Effector CD4-positive, alpha-beta T cell (primary cell): ENCODE measurements at places on chromosomes 7 and 10.
A peak's percentile ranks its signal among the peaks of the same experiment; 100 is the strongest.

- DNase-seq: no peak
Observed at GRCh38 chr7:38020121-38020785, 99.8 kb downstream of the EPDR1 start.

- DNase-seq: no peak
Observed at GRCh38 chr10:47113907-47114500, 186.0 kb upstream of the GDF10 start.

- DNase-seq: no peak
Observed at GRCh38 chr7:114835861-114836260, 86.0 kb upstream of the MDFIC start.

GRCh38 chr10:127374901-127375300, 174.2 kb upstream of the NPS start:
- no peak for DNase-seq

GRCh38 chr10:78316451-78316931, 282.8 kb downstream of the RPS24 start:
- DNase-seq: no peak

DNA sequence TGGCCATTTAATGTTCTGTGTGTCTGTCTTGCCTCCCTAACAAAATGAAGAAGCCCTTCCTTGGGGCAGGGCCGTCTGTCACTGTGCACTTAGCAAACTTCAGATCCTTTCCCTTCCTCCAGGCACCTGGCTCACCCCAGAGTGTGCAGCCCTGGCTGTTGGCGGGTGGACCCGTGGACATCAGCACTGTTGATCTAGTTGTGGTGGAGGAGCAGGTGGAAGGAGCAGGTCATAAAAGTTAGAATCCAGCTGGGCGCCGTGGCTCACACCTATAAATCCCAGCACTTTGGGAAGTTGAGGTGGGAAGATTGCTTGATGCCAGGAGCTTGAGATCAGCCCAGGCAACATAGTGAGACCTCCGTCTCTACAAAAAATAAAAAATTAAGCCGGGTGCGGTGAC, 12.7 kb downstream of the RAB19 start:
- DNase-seq: no peak

DNA sequence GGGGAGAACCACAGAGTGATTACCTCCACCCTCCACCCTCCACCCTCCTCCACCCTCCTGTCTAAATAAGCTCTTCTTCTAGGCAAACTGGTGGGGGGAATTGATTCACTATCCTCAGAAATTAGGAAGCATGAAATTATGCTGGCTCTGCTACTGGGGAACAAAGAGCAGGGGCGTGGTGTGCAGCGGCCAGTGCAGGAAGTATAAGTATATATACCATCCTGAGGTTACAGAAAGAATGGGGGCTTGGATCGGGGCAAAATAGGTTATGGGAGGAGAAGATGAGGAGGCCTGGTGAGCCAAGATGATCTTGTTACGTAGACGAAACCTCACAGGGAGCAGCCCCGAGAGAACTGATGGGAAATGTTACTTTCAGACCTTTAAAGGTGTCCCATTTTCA, 49.1 kb downstream of the SYPL1 start:
- DNase-seq: no peak

DNA sequence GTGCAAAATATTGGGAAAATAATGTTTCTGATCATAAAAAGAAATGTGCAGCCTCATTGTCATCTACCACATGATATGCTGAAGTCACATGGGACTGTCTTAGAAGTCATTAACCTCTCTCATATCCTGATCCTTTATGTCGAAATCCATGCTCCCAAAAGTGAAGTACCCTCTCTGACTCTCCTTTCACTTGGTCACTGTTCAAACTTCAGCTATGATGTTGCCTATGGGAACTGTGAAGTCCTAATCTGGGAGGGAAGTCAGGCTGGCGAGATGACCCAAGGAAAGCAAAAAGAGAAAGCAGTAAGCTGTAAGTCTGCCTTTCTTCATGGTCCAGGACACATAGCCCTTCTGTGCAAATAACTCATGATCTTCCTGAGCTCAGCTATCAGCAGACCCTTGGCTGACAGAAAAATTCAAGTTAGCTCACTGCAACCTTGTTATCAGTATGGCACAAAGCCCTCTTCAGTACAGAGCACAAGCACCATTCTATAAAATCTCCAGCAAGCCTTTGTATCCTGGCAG, 29.5 kb downstream of the WASL start:
- DNase-seq: no peak

DNA sequence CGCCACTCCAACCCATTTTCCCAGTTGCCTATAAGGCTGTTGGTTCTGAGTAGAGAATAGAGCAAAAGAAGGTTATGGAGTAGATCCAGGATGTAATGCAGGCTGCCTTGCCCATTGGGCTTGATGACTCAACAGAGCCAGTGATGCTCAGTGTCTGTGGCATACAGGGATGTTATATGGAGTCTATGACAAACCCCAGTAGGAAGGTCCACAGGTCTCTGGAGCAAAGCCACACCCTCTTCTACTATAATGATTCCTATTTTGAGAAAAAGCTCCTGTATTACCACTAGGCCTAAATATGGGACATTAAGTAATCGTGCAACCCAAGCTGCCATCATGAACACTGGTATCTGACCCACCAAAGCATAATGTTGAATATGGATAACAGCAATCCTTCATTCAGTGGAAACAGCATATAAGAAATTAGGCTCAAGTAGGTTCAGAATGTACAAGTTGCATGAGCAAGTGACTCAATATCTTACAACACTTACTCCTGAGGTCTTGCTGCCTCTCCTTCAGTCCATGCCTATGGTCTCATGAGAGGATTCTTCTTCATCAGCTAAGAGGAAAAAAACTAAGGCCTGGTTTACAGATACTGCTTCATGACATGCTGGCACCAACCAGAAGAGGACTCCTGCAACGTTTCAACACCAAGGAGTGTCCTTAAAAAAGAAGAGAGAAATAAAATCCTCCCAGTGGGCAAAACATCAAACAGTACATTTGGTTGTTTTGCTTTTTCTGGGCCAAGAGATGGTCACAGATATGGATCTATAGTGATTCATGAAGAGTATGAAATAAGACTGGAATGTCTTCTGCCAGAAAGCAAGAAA, 14.8 kb upstream of the FHIP2A start:
- no peak for DNase-seq

DNA sequence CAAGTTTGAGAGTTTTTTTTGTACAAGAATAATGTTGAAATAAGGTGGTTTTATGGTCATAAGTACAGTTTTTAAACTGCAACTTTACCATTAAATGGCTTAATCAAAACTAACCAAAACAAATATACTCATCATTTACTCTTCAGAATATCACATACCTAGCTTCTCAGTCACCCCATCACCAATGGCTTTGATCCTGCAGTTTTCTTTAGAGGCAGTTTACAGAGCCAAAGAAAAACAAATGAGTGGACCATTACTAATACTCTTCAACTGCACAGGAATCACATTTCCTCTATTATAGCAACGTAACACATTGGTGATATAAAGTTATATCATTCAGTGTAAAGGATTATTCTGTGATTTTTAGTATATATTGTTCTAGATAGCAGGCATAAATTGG, 576.1 kb upstream of the LRRTM3 start:
- DNase-seq: no peak

DNA sequence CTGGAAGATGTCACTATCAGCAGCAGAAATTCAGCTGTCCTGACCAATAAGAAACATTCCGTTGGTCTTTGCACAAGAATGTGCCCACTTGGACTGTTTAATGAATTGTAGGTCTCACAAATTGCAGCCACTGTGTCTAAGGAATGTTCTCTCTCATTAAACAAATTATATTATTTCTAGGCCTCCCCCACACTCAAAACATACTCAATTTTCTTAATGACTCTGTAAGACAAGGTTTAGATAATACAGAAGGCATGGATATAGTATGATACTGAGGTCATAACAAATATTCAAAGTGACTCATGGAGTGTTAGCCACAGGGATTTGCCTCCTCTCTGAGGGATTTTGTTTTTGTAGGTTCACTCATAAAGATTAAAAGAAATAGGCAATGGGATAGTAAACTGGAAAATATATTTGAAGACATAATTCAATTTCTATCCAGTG, 197.5 kb downstream of the PTN start:
- no peak for DNase-seq

- no peak for DNase-seq
Observed at GRCh38 chr10:88026031-88026430, 162.6 kb downstream of the PTEN start.

DNA sequence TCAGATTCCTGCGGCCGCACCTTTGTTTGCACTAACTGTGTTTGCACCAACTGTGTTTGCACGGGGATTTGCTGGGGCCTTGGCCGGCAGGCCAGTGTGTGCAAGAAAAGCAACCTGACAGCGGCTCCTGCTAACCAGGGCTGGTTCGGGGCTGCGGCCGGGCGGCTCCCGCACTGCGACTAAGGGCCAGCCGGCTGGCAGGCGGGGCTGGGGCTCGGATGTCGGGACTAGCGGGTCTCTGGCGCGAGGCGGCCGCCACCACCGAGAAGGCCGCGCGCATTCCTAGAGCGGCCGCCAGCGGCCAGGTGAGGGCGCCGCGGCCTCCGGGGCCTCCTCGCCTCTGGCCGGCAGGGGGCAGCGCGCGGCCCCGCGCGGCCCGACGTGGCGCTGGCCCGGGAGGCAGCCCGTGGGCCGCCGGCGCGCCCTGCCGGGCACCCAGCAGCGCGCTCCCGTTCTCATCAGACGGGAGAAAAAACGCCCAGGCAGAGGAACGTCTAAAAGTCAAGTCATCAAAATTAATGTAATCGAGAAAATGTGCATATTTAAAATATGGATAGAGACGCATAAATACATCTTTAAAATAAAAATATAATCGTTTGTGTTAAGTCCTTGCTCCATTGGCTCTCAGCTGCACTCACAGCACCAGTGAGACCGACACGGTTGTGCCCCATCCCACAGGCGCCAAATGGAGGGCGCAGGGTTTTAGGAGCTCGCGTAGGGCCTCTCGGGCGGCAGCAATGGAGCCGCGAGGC, 38.5 kb downstream of the ZNF777 start:
- DNase-seq: peak; percentile 58

DNA sequence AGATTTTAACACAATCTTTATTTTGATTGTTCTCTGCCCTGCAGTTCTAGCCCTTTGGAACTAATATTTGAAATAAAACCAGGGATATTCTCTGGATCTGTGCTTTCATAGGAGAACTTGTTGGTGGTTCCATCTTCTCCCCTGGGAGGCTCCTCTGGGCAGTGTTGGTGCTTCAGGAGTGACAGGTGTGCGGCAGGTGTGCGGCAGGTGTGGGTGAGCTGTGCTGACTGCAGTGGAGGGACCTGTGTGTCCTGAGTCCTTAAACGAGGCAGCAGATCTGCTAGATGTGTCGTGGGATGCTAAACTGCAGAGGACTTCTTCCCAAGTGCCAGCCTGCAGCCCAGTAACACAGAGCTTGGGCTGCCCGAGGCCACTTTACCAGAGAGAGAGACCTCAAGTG, 98.4 kb downstream of the LYZL1 start:
- no peak for DNase-seq

- no peak for DNase-seq
Observed at GRCh38 chr10:114337510-114338462, 66.5 kb downstream of the AFAP1L2 start.
